ENCODE measurements at places on chromosomes 13 and 19.

DNA sequence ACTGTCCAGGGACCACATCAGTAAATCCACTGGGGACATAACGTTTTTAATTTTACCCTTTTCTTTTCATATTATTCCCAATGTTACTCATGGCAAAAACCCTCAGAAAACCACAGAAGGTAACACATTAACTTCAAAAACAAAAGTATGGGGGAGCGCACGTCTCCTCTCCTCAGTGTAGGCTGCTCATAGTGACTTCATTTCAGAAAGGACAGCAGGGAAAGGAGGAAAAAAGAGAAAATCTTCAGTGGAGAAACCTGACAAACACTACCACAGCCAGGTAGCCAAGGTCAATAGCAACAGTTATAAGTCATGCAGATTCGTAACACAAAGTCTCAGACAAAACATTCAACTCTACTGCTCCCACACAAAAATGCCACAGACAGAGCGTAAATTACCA, 21.4 kb downstream of the DZIP1 start:
- no peak for DNase-seq

DNA sequence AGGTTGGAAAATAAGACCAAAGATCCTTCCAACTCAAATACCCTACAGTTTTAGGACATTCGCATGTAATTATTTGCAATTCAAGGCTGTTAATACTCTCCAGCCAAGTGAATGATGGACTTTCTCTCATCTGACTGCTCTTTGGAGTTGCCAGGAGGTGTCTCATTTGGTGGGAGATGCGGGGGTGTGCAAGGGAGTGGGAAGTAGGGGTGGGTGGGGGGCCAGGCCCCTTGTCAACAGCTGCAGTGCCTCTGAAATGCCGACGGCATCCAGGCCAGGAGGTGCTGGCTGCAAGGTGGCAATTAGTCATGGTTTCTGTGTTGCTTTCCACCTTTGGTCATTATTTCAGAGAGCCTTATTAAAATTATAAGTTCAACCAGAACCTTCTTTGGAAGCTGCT, 121.5 kb downstream of the KL start:
- DNase-seq: no peak

DNA sequence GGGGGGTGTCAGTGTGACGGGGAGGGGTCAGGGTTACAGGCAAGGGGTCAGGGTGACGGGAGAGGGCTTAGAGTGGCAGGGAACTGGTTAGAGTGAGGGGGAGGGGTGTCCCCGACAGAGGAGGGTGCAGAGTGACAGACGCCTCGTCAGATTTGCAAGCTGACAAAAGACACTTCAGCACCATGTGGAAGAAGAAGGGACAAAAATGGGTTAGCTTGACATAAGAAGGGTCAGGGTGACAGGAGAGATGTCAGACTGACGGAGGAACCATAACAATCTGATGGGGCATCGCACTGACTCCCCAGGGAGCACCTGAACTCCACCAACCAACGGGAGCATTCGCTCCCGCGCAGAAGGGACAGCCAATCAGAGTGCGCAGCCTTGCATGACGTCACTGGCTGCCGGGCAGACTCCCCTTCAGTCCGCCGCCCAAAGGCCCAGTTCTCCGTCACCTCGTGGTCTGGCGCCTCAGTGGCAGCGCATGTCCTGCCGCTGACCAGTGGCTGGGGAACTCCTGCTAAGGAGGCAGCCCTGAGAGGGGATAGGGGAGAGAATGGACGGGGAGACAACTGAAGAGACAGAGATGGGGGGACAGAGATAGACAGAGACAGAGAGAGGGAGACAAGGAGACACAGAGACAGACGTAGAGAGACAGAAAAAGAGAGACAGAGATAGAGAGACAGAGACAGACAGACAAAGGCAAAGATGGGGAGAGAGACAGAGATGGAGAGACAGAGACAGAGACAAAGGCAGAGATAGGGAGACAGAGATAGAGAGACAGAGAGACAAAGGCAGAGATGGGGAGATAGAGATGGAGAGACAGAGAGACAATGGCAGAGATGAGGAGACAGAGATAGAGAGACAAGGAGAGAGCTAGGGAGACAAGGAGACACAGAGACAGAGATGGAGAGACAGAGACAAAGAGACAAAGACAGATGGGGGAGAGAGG, 30.2 kb downstream of the C19orf81 start:
- peak; percentile 82 for DNase-seq

- DNase-seq: peak; percentile 52
Observed at GRCh38 chr19:53906211-53907192, 2.6 kb upstream of the CACNG7 start.

DNA sequence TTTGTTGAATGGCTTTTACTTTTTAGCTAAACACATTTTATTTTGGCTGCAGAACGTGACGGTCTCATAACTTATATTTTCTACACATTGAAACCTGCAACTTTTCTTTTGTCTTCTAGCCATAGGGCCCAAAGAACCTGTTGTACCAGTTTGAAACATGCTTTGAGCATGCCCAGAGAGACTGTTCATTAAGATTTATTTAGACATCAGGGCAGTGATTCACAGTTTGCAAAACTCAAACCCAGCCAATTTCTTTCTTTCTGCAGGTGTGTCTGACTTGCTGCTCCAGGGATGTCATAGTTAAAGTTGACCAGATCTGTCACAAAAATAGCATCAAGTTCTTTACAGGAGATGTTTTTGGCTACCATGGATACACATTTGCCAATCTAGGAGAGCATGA, 22.0 kb downstream of the SAE1 start:
- DNase-seq: no peak

- DNase-seq: no peak
Observed at GRCh38 chr13:89490661-89491060, 1819.5 kb downstream of the SLITRK5 start.

GRCh38 chr13:96806746-96807145, 187.5 kb downstream of the OXGR1 start:
- DNase-seq: no peak

DNA sequence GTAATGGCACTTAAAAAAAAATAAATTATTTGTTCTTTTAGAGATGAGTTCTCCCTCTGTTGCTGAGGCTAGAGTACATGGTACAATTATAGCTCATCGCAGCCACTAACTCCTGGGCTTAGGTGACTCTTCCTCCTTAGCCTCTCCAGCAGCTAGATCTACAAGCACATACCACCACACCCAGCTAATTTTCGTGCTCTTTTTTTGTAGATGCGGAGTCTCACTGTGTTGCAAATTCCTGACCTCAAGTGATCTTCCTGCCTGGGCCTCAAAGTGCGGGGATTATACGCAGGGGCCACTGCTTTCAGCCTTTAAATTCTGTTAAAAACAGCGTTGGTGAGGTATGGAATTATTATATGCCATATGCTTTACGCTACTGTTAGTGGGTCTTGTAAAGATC, 2034.0 kb downstream of the OLFM4 start:
- DNase-seq: no peak

- DNase-seq: no peak
Observed at GRCh38 chr13:72760189-72760588, 21.5 kb downstream of the DIS3 start.

- peak; percentile 98 for DNase-seq
Observed at GRCh38 chr13:33817901-33818706, at the start of gene RFC3. TSS of gene RFC3 (plus strand) at chr13:33818149. CDS start at chr13:33818179, 30 bp downstream.

DNA sequence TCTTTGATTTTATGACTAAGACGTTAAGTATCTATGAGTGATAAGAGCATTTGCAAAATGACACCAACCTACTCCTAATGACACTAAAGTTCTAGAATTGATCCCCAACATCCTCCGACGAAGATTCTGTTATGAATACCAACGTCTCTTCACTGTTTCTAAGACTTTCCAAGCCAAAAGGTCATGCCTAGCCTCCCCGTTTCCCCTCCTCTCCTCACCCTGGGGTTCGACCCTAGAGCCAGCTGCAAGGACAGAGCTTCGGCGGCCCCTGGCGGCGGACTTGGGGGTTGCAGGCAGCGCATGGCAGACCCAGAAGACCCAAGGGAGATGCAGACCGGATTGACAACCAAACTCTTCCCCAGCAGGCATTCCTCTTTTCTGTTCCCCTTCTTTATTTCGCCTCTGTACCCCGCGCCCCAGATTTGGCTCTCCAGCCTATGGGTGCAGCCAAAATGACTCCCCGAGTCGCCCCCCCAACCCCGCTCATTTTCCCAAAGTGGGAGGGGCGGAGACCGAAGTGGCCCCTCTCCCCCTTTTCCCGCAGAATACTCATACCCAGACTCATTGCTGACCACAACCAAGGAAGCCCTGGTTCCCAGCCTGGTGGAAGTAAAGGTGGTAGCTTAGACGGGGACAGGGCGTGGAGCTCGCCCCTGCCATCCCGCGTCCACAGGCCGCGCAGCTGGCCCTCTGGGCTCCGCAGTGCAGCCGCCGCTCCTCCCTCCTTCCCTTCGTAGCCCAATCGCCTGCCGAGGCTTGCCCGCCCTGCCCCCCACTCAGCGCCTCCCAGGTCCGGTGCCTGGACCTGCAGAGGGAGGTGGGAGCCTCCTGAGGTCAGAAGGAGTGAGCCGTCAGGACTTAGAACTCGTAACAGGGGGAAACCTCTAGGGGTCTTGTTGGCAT, 4.1 kb upstream of the EML2 start:
- DNase-seq: peak; percentile 93

DNA sequence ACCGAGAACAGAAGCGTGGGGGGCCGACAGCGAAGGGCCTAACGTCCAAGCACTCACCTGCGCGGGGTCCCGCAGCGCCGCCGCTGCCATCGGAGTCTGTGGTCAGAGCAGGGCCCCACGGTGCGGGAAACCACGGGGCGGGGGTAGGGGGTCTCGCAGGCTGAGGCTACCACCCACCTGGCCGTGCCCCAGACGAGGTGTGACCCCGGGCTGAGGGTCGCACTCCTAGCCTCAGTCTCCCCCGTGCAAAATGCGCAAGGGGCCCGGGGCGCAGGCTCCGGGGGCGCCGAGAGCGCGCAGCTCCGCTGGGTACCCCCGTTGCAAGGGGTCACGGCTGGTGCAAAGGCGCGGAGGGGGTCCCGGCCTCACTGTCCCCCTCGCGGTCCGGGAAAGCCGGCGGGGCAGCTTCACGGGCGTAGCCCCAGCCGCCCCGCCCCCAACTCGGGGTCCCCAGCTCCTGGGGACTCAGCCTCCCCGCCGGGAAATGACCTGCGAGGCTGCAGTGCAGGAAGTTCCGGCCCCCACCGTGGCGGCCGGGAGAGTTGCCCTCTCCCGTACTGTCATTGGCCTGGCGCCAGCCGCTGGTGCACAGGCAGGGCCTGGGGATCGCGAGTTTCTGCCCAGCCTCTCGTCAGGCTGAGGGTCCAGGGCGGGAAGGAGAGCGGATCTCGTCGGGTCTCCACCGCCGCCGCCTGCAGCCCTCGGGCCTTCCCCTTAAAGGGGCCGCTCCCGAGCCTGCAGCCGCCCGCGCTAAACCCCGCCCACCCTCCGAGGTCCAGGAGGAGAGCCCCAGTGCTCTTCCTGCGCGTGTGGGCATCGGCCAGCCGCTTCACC, at the start of gene ZNF792:
TSS of gene ZNF792 (minus strand) at position 657 of the 834 bp plus-strand sequence. CDS start at position 90, 567 bp downstream.
- DNase-seq: peak; percentile 60

GRCh38 chr13:24678151-24678550, 2.1 kb upstream of the ATP12A start:
- no peak for DNase-seq

DNA sequence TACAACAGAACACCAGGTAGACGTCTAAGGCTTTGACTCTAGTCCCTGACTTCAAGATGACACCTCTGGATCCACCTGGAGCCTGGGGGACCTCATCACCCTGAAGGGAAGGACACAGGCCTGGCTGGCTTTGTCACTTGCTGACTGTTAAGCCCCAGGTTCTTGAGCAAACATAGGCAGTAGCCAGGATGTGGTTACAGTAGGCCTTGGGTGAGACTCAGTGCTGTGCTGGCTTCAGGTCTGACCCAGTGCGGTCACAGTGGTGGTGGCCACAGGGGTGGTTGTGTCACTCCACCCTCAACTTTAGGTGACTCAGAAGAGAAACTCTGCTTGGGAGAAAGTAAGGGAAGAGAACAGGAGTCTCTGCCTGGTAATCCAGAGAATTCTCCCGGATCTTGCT, 497.8 kb downstream of the UQCRFS1 start:
- DNase-seq: no peak

GRCh38 chr19:6811378-6811777, 38.9 kb downstream of the VAV1 start:
- no peak for DNase-seq

GRCh38 chr13:28659621-28659970, 666 bp downstream of the POMP start:
- no peak for DNase-seq

DNA sequence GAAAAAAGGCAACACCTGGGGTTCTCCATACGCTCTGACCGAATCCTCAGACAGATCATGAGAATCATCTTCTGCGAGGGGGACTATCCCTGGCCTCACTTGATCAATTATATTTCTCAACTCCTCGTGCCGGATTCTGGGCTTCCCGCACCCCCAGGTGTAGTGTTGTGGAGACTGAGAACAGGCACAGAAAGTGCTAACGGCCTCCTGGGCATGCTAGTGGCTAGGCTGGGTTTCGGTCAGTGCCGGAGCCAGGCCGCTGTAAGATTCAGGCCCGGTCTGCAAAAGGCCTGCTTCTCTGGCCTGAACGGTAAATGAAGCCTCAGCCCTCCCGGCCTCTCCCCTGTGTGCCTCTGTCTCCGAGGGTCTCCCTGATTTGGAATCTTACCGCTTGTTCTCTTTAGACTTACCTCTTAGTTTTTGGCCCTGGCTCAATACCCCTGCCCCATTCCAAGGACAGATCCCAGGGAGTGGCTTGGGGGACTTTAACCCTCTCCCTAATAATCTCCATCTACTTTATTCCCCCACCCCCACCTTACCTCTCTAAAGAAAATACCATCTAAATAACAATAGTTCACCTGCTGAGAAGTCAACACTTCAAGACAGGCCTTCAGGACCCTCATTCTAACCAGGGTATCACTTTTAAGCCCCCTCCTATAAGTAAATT, 79.0 kb upstream of the MEDAG start:
- DNase-seq: no peak

DNA sequence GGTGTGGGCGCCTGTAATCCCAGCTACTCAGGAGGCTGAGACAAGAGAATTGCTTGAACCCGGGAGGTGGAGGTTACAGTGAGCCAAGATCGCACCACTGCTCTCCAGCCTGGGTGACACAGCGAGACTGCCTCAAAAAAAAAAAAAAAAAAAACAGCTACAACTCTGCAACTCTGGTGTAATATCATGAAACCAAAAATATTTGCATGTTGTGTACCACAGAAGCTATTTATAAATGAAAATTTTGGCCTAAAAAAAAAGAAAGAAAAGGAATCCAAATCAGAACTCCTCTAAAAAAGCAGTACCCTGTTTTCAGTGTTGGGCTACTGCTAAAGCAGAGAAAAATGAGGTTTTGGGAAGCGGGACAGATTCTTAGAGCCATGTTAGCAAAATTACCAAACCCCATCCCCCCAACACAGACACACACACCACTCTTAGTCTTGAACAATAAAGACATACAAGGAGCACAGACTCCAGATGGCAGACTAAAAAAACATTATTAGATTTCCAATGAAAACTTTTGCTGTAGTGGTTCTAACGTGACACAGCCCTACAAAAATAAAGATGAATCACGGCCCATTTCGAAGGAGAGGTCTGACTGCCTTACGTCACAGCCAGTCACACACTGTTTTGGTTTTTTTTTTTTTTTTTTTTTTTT, 51.5 kb downstream of the INSR start:
- peak; percentile 50 for DNase-seq

DNA sequence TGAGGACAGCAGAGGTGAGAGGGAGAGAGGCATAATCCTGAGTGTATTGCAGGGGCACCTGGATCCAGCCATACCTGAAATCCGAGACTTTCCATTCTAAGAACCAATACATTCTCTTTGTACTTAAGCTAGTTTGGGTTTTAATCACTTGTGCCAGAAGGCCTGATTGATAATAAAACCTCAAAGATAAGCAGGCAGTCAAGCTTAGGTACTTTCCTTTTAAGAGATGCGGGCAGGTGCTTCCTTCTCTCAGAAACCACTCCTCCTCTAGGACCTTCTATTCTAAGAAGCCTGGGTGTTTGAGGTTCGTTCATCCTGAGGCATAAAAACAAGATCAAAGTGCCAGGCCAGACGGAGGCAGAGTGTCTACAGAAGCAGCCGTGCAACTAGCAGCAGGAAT, 22.2 kb downstream of the FAM187B start:
- DNase-seq: no peak

Measured in suppressor macrophage (primary cell).